CD4-positive, alpha-beta T cell treated with Interleukin-17A for 4 hours (primary cell): ENCODE measurements at places on chromosomes 1 and 21.

GRCh38 chr21:35543746-35544145, 494.6 kb upstream of the RUNX1 start:
- DNase-seq: no peak

DNA sequence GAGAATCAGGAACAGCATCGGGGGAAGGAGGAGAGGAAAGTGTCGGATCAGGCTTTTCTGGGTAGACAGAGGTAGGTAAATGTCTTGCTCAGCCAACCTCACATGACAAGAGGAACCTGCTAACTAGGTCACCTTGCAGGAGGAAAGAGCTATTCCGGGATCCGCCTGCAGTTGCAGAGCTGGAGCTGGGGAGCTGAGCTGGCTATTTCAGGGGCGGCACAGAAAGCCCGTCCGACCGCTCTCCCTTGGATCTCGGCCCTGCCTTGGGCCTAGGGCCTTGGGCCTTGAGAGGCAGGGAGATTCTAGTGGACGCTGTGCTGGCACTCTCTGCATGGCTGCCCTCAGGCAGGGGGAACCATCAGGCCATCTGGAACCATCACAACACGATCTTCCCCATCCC, 56.5 kb upstream of the CTPS1 start:
- DNase-seq: no peak

GRCh38 chr1:87806379-87807094, 477.9 kb downstream of the LMO4 start:
- DNase-seq: no peak

DNA sequence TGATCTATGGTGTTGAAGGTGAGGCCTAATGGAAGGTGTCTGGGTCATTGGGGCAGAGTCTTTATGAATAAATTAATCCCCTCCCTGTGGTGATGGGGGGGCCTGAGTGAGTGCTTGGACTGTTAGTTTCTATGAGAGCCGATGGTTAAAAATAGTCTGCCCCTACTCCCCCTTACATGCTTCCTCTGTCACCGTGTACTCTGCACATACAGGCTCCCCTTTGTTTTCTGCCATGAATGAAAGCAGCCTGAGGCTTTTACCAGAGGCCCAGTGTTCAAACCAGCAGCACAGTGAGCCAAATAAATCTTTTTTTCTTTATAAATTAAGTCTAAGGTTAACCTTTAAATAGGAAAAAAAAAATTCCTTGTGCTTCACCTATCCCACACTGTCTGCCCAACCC, 657.0 kb downstream of the AMY1C start:
- no peak for DNase-seq

- no peak for DNase-seq
These were observed 29.4 kb upstream of the RBM15 start for GRCh38 chr1:110309767-110310166.

- DNase-seq: no peak
These were observed 39.1 kb downstream of the NIPAL3 start for GRCh38 chr1:24454673-24455072.

DNA sequence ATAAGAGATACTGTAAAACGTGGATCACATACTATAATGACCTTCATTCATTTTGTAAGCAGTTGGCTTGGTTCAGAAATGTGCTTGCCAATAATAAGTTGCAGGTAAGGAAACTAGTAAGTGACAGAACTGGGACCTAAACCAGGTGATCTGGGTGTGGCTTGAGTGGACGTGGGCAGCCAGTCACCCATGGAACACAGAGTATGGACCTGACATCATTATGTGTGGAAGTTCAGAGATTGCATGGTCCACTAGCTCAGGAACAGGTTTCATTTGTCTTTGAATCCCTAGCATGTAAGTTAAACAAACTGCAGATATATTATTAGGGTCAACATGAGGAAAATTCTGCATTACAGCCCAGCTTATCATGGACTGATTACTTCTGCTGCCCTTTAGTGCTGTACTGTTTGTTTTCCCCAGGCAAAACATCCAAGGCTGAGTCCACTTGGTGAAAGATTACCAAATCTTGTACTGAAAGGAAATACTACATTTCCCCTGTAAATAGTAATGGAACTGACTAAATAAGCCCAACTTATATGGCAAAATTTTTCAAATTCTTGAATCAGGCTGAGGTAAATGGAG, 327.3 kb upstream of the SGIP1 start:
- DNase-seq: no peak

DNA sequence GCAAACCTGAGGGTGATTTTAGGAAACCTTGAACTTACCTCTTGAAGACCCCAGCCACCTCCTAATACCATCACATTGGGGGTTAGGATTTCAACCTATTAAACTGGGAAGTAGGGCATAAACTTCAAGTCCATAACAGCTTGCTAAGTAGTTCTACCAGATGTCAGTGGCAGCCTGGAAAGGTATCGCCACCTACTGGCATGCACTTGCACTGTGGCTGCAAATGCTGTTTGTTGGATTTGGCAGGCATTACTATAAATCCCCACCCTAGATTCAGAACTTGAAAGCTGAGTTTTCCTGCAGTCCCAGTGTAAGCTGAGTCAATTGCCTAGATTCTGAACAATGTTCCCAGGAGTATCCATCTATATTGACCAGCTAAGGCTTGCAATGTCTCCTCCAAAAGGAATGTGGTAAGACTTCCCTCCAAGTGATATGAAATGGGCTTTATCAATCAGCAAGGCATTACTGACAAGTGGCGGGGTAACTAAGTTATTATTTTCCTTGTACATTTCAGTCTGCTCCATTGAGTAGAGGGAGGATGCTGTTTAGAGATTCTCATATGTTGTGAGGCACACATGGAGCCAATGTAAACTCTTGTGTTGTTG, 474.5 kb downstream of the PTPRC start:
- peak; percentile 69 for DNase-seq

DNA sequence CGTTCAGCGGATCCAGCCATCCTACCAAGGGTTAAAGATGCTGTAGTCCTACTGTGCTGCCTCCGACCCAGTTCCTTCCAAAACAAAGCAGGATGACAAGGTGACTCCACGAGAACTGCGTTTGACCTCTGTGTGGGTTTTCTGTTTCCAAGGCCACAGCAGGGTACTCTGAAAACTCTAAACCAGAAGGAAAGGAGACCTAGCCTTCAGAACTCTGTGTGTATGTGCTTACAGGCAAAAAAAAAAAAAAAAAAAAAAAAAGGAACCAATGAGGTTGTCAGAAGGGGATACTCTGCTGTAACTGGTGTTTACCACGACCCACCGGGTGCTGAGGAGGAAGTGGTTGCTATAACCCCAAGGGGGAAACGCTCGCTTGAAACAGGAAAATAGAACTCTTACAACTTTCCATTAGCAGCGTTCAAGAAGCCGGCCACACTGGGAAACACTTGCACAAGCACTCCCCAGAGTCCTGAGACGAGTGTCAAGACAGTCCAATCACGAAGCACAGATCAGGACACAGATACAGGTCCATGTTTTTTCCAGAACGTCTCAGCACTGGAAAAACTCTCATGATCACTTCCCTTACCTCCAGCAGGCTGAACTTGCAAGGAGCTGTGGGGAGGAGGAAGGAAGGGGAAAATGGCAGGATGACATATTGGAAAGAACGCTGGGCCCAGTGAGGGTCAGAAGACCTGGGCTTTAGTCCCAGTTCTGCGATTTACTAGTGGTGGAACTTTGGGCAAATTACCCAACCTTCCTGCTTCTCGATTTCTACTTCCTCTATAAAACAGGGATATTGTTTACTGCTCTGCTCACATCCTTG, 64.0 kb downstream of the ITPKB start:
- DNase-seq: peak; percentile 80

GRCh38 chr1:101532377-101532776, 295.6 kb downstream of the S1PR1 start:
- DNase-seq: no peak

DNA sequence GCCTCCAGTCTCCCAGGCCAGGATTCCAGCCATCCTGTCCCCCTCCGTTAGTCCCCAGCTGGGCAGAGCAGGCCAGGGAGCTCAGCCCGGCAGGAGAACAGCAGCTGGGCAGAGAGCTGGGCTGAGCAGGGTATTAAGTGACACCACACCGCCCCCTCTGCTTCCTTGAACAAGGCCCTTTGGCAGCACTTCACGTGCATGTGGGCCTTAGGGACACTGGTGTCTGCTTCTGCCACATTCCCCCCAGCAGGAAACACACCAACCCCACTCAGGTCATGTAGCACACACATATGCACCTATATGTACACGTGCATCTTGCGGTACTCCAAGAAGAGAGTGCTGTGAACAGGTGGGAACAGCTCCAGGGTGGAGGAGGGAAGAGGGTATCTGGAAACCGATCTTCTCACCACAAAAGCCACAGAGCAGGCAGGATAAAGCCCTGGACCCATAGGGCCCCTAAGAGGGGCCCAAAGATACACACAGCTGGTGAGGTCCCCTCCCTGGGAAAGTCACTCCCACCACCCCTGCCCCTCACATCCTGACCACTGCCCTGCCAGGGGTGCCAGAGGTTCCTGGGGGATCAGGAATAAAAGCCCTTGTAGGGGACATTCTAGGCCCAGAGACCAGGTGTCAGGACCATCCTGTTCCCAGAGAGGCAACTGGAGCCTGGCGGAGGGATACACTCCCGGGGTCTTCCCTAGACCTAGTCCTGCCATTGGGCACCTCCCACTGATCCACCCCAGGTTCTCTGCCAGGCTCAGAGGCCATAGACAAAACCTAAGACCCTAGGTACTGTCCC, 4.5 kb downstream of the EPHA2 start:
- no peak for DNase-seq

DNA sequence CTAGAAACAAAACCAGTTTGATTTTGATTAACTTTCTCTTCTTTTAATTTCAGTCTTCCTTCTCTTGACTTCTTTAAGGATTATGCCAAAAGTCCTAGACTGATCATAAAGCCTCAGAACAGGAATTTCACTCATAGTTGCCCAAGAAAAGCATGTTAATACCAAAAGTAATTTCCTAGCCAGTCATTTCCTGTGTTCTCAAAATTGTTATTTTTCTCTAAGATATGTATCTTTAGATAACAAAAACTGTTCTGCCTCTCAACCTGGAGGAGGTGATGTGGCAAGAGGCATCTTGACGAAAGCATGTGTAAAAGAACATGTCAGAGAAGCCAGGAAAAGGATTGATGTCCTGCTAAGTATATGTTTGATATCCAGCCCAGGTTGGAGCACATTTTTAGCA, 78.0 kb upstream of the IPO9 start:
- no peak for DNase-seq

DNA sequence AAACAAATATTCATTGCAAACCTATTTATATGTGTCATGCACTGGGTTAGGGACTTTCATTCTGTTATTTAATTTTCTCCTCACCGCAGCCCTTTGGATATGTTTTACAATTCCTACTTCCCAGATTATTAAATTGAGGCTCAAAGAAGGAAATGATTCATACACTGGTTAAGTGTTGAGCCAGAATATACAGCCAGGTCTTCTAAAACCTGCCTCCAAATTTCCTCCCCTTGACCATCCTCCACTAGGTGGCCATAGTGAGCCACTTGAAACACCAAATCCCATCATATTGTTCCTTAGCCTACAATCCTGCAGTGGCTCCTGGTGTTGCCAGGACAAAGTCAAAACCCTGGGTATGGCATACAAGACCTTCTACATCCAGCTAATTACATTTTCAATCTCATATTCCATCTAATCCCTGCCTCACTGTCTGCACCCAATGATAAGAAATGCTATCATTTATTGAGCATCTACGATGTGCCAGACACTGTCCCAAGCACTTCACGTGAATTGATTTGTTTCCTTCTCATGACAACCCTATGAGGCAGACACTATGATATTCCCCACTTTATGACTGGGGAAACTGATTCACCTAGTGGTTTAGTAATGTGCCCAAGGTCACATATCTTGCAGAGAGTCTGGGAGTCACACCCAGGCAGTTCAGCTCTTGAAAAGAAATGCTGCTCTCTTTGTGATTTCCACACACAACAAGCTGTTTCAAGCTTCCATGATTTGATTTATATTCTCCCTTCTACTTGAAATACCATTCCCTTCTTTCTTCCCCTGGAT, 23.6 kb upstream of the KIRREL1 start:
- DNase-seq: no peak
